ENCODE measurements at places on chromosomes 2 and 18. TPM values are rescaled to one million over a fixed set of nuclear protein-coding genes. Genes with fewer than 3 reads are reported as not detected.
A peak's percentile ranks its signal among the peaks of the same experiment; 100 is the strongest.

DNA sequence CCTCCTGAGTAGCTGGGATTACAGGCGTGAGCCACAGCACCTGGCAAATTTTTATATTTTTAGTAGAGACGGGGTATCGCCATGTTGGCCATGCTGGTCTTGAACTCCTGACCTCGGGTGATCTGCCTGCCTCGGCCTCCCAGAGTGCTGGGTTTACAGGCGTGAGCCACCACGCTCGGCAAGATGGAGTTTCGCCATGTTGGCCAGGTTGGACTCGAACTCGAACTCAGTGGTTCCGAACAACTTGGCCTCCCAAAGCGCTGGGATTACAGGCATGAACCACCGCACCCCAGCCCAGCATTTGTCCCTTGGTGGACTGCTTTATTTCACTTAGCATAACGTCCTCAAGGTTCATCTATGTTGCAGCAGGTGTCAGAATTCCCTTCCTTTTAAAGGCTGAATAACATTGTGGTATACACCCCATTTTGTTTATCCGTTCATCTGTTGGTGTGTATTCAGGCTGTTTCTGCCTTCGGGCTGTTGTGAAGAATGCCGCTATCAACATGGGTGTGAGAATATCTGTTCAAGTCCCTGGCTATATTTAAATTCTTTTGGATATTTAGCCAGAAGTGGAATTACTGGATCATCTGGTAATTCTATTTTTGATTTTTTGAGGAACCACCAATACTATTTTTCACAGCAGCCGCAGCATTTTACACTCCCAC lies 1.2 kb upstream of the CENPA start:
- peak overlapping the region; percentile 95 for H3K27ac ChIP-seq
- DNase-seq, result no peak
- H3K27me3 ChIP-seq, result no peaks in the 10 kb centered on the region
- H3K4me3 ChIP-seq, result peak overlapping the region; percentile 93

- H3K27me3 ChIP-seq, result no peaks in the 10 kb centered on the region
- DNase-seq, result peak; percentile 48
- H3K27ac ChIP-seq, result peak within 1 kb of the TSS; percentile 76
- peaks cover 14% of the 10 kb centered on the region for H3K36me3 ChIP-seq
Measured at GRCh38 chr18:712401-713134, at the start of gene ENOSF1. Gene ENOSF1 (minus strand): TSS chr18:712630. CDS start chr18:712587, 43 bp downstream.

DNA sequence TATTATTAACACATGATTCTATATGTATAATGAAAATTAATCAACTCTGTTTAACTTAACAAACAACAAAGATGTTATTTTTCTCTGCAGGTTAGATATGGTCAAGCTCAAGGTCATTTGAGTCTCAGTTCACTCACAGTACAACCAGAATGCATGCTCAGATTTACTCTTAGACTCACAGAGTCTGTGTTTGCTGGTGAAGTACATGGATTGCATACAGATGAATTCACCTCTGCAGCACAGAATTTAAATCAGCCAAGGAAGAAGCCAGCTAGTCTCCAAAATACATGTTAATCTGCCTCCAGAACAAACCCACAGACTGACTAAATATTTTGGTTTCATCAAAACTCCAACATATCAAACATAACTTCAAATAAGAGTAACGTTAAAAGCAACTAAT lies 424.5 kb downstream of the RAD51AP2 start:
- H3K27me3 ChIP-seq, result no peaks in the 10 kb centered on the region
- H3K4me3 ChIP-seq, result no peak overlapping the region
- DNase-seq, result no peak
- H3K27ac ChIP-seq, result no peak overlapping the region

DNA sequence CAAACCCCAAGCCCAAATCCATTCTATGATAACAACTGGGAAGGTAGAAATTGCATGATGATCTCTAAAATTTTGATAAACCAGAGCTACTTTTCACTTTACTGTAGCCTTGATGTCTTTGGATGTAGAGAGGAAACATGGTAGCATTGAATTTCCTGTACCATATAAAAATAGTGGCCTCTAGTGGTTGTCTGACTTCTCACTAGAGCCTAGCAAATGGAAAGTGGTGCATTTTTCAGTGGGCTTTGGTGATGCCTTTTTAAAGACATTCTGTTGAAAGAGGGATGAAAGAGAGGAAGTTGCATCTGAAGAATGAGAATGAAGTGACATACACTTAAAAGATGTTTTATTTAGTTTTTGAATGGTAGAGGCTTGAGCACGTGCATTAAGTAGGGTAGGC lies 662.2 kb downstream of the XIRP2 start:
- no peaks in the 10 kb centered on the region for H3K36me3 ChIP-seq
- H3K27ac ChIP-seq, result no peak overlapping the region
- H3K27me3 ChIP-seq, result no peaks in the 10 kb centered on the region

- H3K36me3 ChIP-seq, result peaks cover 28% of the 10 kb centered on the region
- H3K27me3 ChIP-seq, result peaks cover 2% of the 10 kb centered on the region
- DNase-seq, result no peak
- peak overlapping the region; percentile 87 for H3K27ac ChIP-seq
- H3K4me1 ChIP-seq, result peaks cover 53% of the 10 kb centered on the region
Measured at GRCh38 chr2:231223458-231223976, 25.1 kb downstream of the ARMC9 start.

DNA sequence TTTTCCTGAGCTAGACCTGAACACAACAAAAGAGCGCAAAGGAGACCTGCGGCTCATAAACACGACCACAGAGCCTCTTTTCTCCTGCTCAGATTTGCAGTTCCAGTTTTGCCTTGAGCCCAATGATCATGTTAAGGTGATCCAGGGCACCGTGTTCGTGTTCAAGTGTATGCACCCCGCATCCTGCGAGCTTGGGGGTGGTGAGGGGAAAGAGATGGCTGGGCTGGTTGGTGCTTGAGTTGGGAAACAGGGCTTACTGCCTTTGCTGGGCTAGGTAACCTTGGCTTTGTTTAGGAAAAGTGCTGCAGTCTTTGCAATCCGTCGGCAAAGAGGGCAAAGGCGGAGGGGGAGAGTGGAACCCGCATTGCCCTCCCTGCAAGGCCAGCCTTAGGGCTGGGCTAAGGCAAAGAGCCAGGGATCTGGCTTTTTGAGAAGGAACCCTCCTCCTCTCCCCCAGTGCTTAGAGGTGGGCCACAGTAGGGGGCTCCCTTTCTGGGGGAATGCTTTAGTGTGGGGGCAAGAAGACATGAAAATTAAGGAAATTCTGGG lies 1.3 kb downstream of the HOXD10 start:
- no peak overlapping the region for H3K4me3 ChIP-seq
- H3K4me1 ChIP-seq, result no peaks in the 10 kb centered on the region
- H3K27me3 ChIP-seq, result peaks cover 3% of the 10 kb centered on the region
- no peak overlapping the region for H3K27ac ChIP-seq
- H3K36me3 ChIP-seq, result peaks cover 22% of the 10 kb centered on the region

DNA sequence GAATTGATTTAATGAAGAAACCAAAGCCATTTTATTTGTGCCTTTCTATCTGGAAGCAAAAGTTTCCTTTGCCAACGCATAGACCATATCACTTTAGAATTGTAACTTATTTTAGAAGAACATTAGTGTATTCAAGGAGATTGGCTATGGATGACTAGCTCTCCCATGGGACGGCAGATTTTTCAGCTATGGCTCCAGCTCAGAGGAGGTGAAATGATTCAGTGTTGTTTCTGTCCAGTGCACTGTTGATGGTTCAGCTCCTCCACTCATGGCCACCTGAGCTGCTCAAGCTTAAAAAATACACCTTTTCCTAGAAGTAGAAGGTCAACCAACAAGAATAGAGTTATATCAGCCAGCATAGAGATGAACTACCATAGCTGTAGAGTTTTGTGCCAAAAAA lies 1597.5 kb upstream of the PIK3C3 start:
- no peaks in the 10 kb centered on the region for H3K36me3 ChIP-seq
- H3K27ac ChIP-seq, result no peak overlapping the region
- H3K4me3 ChIP-seq, result no peak overlapping the region
- H3K4me1 ChIP-seq, result no peaks in the 10 kb centered on the region
- H3K27me3 ChIP-seq, result no peaks in the 10 kb centered on the region

- H3K4me1 ChIP-seq, result no peaks in the 10 kb centered on the region
- no peaks in the 10 kb centered on the region for H3K27me3 ChIP-seq
- H3K4me3 ChIP-seq, result no peak overlapping the region
- H3K36me3 ChIP-seq, result no peaks in the 10 kb centered on the region
- peak; percentile 2 for DNase-seq
Measured at GRCh38 chr18:51621113-51621863, 423.8 kb upstream of the MEX3C start.

- peaks cover 2% of the 10 kb centered on the region for H3K27me3 ChIP-seq
- peaks cover 23% of the 10 kb centered on the region for H3K36me3 ChIP-seq
- peak overlapping the region; percentile 16 for H3K4me3 ChIP-seq
- peak; percentile 71 for DNase-seq
- peaks cover 40% of the 10 kb centered on the region for H3K4me1 ChIP-seq
Measured at GRCh38 chr18:73962256-73962655, 185.4 kb downstream of the FBXO15 start.

DNA sequence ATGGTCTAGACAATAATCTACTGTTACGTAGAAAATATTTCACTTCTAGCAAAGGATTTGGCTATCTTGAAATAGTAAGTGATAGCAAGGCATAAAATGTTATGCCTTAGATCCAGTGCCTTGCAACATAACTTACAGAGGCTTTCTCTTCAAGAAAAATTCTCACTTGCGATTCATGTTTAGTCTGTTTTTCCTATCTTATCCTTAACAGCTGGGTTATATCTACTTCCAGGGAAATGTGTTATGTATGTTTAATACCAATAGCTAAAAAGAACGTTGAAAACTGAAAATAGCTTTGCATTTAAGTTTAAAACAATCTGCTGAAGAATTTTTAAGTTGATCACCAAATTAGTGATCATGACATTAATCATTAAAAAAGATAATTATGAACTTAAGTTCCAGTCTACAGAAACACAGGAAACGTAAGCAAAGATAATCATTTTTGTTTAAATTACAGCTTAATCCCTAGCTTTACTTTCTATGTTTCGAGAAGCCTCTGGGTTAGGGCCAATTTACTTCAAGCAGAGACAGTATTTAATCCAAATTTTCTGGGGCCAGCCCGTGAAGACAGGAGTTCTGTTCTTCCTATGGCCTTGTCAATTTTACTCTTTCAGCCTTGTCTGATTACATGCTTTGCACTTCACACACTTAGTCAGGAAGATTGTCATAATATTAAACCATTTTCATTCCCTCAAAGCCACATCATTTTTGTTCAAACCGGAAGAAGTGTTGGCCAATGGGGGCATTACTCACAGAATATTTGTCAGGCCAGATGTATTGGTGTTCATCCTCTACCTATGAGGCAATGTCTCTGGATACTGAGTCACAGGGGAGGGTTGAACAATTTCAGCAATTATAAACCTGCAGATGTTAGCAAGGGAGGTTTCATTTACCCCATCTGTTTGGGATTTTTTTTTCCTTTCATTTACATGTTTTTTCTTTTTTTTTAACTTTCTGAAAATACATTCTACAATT lies 1132.9 kb upstream of the ZEB2 start:
- H3K27me3 ChIP-seq, result no peaks in the 10 kb centered on the region
- peak; percentile 42 for DNase-seq
- no peaks in the 10 kb centered on the region for H3K36me3 ChIP-seq
- no peak overlapping the region for H3K27ac ChIP-seq
- H3K4me3 ChIP-seq, result no peak overlapping the region

Gene CLHC1
- total RNA-seq, result 8.1 TPM

Gene MFSD2B
- 0.21 TPM for total RNA-seq

Gene ALK
- total RNA-seq, result not detected

Gene TUBA3E
- not detected for total RNA-seq

Gene CFAP65
- total RNA-seq, result not detected

Gene C1QL2
- not detected for total RNA-seq
